AG10803 (cell line): ENCODE measurements at places on chromosomes 16 and 17.
A peak's percentile ranks its signal among the peaks of the same experiment; 100 is the strongest.

GRCh38 chr17:83171661-83172060 is 92.3 kb downstream of the METRNL start:
- DNase-seq = peak; percentile 28

DNA sequence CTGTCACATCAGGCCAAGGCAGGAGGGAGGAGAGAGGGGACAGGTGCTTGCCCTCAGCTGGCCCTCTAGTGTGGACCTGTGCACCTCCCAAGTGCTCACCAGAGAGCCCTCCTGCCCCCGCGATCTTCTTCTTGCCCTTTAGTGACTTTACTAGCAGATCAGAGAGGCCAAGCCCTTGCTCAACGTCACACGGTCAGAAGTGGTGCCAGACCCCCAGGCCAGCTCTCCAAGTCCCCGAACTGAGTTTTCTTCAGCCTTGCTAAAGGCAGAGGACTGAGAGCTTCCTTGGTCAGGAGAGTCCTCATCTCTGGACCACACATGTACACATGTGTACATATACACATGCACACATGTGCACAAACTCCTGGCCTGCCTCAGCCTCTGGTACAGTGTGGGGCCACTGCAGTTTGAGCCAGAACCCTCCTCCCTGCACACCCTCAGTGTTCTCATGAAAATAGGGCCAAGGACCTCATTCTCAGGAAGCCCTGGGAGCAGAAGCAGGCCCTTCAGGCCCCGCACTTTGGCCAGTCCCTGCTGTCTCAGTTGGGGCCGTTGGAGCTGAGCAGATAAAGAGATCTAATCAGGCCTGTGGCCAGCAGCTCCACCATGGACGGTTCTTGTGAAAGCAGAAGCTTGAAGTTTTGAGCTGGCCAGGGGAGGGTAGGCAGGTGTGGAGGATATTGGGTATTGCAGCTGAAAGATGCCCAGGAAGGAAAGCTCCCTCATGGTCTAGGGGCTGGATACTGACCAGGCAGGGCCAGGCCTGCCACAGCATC is 7.4 kb upstream of the EPX start:
- no peak for DNase-seq

DNA sequence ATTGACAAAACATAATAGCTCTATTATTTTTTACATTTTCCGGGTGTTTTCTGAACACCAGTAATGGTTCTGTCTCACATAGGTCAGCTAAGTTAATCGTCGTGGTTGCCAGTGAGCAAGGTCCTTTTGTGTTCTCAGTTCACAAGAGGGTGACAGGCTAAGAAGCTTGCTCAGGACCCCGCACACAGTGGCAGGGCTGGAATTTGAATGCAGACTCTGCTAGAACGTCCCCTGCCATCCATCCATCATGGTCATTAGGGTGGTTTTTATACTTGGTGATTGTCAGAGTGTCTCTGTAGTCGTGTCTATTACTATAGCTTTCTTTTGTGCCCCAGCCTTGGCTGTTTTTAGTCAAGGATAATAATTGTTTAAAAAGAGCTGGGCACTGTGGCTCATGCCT is 176.2 kb downstream of the SNX29 start:
- DNase-seq = no peak

GRCh38 chr16:28951410-28951943 is 740 bp downstream of the NFATC2IP start:
- no peak for DNase-seq

DNA sequence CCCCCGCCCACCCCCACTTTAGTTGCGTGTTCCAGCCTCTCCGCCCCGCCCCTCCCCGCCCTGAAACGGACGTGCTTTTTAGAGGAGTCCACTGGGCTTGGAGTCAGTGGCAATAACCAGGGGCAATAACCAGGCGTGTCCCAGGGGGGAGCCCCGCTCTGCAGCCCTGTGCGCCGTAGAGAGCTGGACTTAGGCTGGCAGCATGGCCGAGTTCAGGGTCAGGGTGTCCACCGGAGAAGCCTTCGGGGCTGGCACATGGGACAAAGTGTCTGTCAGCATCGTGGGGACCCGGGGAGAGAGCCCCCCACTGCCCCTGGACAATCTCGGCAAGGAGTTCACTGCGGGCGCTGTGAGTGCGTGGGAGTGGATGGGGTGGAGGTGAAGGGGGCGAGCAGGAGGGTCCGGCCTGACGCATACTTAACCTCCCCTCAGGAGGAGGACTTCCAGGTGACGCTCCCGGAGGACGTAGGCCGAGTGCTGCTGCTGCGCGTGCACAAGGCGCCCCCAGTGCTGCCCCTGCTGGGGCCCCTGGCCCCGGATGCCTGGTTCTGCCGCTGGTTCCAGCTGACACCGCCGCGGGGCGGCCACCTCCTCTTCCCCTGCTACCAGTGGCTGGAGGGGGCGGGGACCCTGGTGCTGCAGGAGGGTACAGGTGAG is at the start of gene ALOX15B:
TSS of gene ALOX15B (plus strand) at position 106 of the 657 bp plus-strand sequence. CDS start at position 203, 97 bp downstream.
- DNase-seq = no peak

DNA sequence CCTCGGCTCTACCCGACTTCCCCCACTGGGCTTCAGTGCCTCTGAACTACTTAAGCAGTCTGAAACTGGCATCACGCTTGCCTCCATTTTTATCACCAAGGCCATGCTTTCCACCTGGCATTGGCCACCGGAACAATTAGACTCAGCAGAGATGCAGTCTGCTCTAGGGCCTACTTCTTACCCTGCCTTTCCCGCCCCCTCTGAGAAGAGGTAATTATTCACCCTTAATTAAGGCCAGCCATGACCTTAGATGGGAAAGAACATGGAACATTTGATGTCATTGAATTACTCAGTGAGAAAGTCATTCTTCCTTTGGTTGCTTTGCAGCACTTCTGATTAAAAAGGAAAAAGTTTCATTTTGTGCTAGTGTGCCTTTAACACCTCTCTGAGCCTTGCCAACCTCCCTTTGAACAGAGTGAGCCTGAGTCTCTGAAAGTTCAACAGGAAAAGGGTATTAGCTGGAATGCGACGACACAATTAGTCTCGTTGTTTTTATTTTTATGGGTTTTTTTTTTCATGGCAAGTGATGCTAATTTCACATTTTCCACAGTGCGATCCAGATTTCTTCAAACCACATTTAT is 60.9 kb upstream of the TNRC6A start:
- peak; percentile 81 for DNase-seq

DNA sequence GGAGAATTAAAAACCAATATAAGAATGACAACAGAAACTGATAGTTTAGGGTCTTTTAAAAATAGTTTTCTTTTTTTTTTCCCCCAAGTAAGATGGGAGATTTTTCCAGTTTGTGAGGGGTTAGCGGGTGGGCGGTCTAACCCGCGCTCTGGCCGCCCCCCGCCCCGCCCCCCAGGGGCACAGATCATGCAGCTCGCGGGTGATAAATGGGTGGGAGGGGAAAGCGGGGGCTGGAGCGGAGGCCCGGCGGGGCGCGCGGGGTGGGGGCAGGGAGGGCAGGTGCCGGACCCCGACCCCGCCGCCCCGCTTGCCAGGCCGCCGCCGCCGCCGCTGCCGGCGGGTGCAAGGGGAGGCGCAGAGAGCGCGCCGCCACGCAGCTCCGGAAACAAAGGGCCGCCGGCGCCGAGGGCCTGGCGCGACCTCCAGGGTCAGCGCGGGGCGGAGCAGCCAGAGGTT is 60.1 kb upstream of the GSE1 start:
- DNase-seq = no peak

DNA sequence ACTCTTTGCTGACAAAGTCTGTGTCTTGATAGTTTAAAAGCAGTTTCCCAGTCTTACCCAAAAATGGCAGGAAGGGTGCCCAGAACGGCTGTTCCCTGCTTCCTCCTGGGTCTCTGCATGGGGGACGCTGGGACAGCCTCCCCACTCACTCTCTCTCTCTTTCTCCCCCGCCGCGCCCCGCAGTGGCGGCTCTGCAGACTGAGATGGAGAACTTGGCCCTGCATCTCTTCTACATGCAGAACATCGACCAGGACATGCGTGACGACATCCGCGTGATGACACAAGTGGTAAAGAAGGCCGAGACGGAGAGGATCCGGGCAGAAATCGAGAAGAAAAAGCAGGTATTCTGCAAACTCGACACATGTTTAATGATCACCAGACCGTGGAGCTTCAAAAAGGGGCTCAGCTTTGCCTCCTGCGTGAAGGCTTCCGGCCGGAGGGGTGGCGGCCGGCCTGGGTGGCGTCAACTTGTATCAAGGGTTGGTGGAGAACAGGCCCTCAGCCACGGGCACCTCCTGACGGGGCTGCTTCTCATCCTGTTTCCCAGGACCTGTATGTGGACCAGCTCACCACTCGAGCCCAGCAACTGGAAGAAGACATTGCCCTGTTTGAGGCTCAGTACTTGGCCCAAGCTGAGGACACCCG is 22.0 kb downstream of the CCDC40 start:
- DNase-seq = no peak

DNA sequence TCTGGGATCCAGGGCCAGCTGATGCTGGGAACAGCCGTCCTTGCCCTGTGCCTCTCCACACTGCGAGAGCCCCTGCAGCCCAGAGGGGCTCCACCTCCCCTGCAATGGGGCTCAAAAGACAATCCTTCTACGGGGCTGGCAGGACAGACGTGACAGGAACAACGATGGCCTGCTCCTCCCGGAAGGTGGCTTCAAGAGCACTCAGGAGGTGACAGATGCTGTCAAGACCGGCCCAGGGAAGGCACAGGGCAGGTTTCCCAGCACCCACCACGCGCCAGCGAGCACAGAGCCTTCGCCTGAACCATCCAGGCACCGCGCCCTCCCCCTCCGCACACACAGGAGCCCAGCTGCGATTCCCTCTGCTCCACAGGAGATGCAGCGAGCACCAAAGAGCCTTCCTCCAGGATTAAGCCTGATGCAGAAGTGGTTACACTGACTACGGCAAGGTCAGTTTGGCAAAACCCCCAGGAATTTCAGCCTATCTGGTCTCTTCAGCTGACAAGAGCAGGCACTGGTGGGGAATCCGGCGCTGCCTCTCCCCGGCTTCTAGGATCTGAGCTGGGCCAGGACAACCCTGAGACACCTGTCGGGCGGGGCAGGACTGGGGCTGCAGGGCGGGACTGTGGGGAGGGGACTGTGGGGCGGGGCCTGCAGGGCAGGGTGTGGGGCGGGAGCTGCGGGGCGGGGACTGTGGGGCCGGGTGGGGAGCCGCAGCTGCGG is 103.4 kb downstream of the ZNF778 start:
- no peak for DNase-seq

DNA sequence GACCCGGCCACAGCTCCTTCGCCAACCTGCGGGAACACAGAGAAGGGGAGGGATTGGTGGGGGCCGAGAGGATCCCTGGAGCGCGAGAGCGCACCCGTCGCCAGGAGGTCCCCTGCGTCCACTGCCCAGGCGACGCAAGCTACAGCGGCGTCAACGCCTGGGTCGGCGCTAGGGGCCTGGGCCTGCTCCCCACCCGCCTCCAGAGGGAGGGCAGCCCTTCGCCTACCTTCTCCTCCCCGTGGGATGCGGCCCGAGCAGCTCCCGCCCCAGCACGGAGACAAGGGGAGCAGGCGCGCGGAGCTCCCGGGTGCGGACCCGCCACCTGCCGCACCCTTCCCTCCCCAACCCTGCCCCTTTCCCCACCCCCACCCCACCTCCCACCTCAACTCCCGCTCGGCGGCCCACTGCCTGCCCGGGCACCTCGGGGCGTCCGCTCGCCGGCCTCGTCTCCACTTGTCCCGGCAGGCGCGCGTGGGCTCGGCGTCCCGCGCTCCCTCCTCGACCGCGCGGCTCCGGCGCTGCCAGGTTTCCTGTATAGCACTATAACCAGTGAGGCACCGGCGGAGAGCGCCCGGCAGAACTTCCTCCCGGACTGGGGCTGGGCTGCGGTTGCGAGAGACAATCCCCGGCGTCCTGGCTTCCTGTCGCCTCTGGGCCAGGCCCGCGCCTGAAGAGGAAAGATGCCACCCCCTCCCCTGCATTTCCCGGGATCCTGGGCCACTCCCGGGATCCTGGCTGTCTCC is 119.1 kb upstream of the SMURF2 start:
- DNase-seq = no peak

GRCh38 chr17:73644145-73645049 is at the start of gene SDK2:
Gene SDK2 (minus strand): TSS chr17:73644445. CDS start chr17:73644088, 357 bp downstream.
- DNase-seq = no peak

DNA sequence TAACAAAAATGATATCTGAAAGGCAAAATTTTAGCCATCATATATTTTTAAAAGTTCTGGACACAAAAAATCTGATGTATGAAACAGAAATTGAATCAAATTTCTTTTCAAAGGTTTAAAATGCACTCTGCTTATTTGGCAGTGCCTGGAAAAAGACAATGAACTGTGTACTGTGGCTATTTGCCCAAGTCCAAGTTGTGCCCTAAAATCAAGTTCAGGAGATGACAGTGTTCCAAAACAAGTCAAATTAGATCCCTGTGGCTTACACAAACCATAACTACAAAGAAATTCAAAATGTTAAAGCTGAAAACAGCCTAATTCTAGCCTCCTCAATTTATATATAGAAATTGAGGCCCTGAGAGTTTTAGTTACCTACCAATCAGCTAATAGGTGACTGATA is 25.6 kb downstream of the CMC2 start:
- no peak for DNase-seq

DNA sequence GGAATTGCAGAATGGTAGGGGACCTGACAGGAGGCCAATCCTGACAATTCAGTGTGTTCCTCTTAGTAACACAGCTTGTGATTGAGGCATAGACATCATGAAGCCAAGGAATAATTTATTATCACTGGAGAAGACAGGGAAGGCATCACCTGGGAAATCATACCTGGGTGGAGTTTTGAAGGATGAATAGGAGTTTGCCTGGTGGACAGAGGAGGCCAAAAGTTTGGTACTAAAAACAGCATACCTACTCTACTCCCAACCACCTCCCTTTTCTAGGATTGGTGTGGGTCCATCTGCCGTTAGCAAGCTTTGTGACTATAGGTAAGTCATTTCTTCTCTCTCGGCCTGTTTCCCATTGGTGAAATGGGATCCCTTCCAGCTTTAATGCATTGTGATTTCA is 88.0 kb downstream of the RAB11FIP4 start:
- DNase-seq = no peak

- DNase-seq = no peak
Measured at GRCh38 chr17:49871211-49871610, 23.3 kb upstream of the TAC4 start.

GRCh38 chr17:50677851-50678375 is 29.8 kb downstream of the ANKRD40 start:
- no peak for DNase-seq

- DNase-seq = peak; percentile 97
Measured at GRCh38 chr17:71976011-71976649, 144.7 kb upstream of the SOX9 start.

DNA sequence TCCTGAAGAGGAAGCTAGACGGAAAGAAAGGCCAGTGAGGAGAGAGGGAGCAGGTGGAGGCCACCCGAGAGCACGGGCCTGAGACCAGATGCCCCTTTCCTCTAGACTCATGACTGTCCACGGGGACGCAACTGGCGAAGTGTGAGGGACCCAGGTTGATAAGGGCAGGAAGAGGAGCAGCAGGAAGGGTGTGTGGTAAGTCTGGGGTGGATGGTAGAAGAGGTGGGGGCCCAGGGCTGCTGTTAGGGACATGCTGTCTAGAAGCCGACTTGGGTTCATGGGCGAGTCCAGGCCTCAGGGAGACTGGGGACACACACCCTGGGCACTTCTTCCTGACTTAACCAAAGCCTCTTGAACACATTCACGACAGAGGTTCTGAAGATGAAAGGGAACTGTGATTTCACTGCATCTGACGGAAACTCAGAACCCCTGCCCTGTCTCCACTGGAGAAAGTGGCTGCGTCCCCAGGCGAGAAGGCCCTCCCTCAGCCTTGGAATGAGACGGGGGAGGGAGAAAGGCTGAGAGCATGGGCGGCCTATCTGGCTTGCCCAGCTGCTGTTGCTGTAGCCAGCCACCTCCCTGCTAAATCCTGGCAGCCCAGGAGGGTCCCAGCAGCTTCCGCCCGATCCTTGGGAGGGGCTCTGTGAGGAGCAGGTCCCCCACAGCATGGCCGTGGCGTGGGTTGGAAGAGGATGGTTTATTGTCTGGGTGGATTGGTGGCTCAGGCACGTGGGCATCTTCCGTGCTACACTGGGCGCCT is 6.0 kb downstream of the HIC1 start:
- no peak for DNase-seq

GRCh38 chr17:42289611-42290181 is 1.4 kb downstream of the STAT5A start:
- DNase-seq = no peak
